ENCODE measurements at places on chromosomes 12 and 14.
A peak's percentile ranks its signal among the peaks of the same experiment; 100 is the strongest.

DNA sequence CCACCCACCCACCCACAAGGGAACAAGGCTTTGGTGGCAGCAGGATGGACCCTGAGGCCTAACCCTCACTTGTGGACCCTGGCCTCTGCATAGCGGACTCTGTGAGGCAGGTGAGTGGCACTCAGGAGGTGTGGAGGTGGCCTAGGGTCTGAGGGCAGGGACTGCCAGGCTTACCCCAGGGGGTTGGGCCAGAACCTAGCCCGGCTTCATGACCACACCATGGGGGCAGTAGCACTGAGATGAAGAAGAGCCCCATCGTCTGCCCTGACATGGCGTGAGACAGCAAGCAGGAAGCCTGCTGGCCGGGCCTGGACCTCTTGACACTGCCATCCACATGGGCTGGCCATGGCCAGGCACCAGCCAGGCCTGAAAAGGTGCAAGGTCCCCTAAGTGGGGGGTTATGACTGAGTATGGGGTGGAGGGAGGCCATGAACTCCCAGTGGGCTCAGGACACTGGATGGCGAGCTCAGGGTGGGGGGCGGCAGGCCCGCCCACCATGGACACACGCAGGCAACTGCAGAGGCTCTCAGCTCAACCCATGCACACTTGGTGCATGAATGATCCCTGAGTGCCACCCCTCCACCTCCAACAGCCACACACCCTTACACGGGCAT, 29.3 kb downstream of the JAG2 start:
- DNase-seq: no peak

- no peak for DNase-seq
Measured at GRCh38 chr12:51593539-51593938, 2.5 kb downstream of the SCN8A start.

- DNase-seq: no peak
Measured at GRCh38 chr12:32031109-32031508, 71.9 kb downstream of the RESF1 start.

- DNase-seq: no peak
Measured at GRCh38 chr14:94649543-94650443, 37.6 kb downstream of the SERPINA3 start.

DNA sequence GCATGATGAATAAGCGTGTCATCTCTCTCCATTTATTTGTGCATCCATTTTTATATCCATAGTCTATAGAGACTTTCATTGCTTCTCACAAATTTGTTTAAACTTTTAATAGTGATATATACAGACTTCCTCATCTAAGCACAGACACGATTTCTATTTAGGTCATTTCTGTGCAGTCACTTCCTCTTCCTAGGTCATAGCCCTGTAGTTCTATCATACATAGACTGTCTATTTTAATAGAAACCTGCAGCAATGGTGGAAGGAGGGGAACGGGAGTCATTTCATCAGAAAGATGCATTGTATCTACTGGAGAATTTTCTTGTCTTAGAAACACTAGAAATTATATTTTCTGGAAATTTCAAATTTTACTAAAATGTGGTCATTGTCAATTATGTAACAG, 133.4 kb upstream of the FGD4 start:
- DNase-seq: no peak

- DNase-seq: no peak
Measured at GRCh38 chr12:17056546-17056945, 450.6 kb upstream of the LMO3 start.

GRCh38 chr14:74867673-74868072, 8.3 kb downstream of the PROX2 start:
- DNase-seq: peak; percentile 48

GRCh38 chr12:1811281-1811947, 9.0 kb upstream of the LRTM2 start:
- peak; percentile 19 for DNase-seq

DNA sequence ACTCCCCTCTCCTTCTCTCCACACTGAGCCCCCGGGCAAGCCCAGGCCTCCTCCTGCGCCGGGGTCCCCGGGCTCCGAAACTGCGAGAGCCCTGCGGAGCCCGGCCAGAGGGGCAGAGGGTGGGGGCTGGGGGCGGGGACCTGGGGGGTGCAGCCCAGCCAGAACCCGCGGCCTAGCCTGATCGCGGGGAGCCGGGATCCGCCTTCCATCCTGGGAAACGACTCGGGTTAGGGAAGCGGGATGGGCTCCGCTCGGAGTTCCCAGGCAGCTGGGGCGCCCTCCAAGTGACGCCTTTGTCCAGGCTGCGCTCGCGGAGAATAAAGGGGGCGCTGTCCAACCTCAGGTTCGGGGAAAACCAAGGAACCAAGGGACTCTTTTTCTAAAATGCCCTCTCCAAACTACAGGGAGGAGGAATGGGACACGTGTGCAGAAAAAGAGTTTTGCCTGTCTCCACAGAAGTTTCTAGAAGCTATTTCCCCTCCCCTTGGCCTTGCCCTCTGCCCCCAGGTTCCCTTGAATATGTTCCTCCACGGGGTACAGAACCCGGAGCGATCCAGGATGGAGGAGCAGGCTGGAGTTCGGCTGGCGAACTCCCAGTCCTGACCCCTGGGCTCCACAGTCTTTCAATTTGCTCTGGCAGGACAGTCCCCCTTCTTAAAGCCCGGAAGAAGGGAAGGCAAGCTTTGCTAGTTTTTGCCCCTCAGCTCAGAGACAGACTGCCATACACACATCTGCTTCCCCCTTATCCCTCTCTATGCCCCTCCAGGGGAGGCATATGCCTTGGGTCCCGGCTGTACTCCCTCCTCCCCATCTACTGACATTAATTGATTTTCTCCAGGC, 13.9 kb downstream of the NKX2-1 start:
- no peak for DNase-seq

DNA sequence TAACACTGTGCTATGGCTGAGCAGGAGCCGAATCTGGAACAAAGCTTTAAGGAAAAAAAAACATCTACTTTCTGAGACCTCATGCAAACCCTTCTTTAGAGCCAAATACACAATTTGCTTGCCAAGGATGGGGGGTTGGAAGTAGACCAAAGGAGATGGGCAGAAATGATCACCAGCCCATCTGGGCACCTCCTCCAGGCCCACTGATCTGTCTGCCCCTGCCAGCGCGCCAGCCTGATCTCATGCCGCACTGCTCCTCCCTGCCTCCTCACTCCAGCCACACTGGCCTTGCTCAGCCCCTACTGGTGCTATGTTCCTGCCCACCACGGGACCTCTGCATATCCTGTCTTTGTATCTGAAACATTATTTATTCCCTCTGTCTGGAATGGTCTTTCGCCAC, 24.8 kb upstream of the RAB35 start:
- DNase-seq: no peak

- DNase-seq: no peak
Measured at GRCh38 chr12:48514728-48515127, 10.7 kb upstream of the OR8S1 start.
